ENCODE measurements at places on chromosomes 5 and 9.

- no peak for DNase-seq
These were observed 17.2 kb downstream of the FAM163B start for GRCh38 chr9:133591985-133592384.

GRCh38 chr9:130934702-130935647, 4.1 kb downstream of the FIBCD1 start:
- DNase-seq = no peak

- DNase-seq = no peak
These were observed 18.6 kb downstream of the TRIM14 start for GRCh38 chr9:98100456-98100855.

DNA sequence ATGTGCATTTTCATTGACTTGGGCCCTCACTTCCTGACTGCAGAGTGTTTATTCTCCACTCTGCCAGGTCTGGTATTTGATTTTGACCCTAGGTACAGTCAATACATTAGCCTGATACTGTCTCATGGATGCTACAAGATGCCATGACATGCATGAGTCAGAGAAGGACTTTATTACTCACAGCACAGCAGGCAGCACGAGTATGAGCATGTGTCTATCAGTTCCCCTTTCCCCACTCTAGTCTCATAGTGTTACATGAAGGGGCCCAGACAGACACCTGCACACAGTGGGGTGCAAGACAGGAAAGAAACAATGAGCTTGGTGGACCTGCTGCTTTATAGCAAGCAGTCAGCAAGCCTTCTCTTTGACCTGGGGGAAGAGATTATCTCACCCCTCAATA, 19.6 kb downstream of the ITGA2 start:
- DNase-seq = no peak

GRCh38 chr5:98464737-98465330, 308.6 kb upstream of the RGMB start:
- DNase-seq = no peak
